Mesothelial cell of epicardium (in vitro differentiated cells): ENCODE measurements at places on chromosomes 3 and 15. TPM values are rescaled to one million over a fixed set of nuclear protein-coding genes. Genes with fewer than 3 reads are reported as not detected.

ARGFX gene
- not detected in 3 replicates for total RNA-seq

CX3CR1 gene
- total RNA-seq, result 0.20 to 0.51 TPM (median 0.22 TPM) in 3 replicates

DNA sequence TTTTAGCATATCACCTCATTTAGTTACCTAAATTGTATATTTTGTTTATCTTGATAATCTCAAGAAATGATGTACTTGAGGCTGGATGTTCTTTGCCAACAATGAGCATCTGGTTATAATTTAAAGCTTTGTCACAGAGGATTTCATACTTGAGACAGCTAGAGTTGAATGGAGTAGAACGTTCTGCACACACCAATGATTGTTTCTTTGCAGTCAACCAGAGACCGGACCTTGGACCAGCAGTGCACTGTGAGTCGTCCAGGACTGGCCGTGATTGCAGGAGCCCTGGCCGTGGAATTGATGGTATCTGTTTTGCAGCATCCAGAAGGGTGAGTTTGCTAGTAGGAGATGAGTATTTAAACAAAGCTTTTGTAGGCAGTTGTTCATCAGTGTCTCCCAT is 90.4 kb downstream of the ATG7 start:
- no peak overlapping the region for H3K4me3 ChIP-seq
- H3K4me1 ChIP-seq, result peaks cover 16% of the 10 kb centered on the region
- H3K27ac ChIP-seq, result no peak overlapping the region
- peaks cover 31% of the 10 kb centered on the region for H3K36me3 ChIP-seq
- no peak for DNase-seq
- no peaks in the 10 kb centered on the region for H3K27me3 ChIP-seq

DNA sequence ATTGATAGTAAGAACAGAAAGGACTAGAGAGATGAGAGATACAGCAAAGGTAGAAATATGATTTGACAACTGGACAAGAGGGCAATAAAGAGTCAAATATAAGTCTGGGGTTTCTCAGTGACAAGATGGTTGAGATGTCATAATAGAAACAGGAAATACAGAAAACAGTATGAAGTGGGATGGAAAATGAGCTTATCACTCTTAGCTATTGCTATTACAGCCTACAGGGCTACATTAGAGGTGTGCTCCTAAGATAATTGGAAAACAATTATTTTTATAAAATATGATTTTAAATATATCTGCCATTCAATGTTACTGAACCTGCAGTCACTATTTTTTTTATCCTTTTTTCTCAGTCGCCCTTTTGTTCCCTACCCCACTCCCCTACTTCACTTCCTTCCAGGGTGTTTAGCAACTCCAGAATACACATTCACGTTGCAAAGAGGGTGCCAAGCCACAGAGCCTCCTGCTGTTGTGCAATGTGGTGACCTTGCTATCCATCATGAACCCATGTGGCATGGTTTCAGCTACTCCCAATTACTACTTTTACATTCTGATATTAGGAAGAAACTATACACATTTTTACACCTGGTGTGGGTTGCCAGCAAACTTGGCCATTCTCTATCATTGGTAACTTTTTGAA is 6.0 kb downstream of the NRG4 start:
- H3K4me3 ChIP-seq, result no peak overlapping the region
- H3K36me3 ChIP-seq, result peaks cover 22% of the 10 kb centered on the region
- H3K27me3 ChIP-seq, result no peaks in the 10 kb centered on the region
- DNase-seq, result no peak
- peaks cover 11% of the 10 kb centered on the region for H3K4me1 ChIP-seq

- peaks cover 12% of the 10 kb centered on the region for H3K36me3 ChIP-seq
- no peak overlapping the region for H3K4me3 ChIP-seq
- H3K27ac ChIP-seq, result no peak overlapping the region
- peaks cover 3% of the 10 kb centered on the region for H3K4me1 ChIP-seq
- H3K27me3 ChIP-seq, result no peaks in the 10 kb centered on the region
Measured at GRCh38 chr3:175737646-175738572, 878.8 kb downstream of the NAALADL2 start.

CCDC54 gene
- not detected in 3 replicates for total RNA-seq

DNA sequence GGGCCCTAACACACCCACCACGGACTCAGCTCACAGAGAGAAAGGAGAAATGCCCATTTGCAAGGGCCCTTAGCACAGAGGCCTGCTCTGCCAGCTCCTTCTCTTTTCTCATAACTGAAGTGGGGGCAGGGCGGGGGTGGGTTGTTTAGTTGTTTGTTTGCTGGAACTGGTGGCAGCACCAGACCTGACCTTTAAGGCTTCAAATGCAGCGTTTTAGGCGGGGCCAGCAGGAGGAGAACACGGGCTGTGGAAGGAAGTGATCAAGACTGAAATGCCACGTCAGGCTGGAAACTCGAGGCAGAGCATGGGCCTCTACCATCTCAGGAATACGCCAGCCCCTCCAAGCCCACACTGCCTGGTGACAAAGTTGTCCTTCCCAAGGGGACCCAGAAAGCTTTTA is 9.3 kb downstream of the CACNA2D2 start:
- peaks cover 9% of the 10 kb centered on the region for H3K27me3 ChIP-seq
- H3K4me1 ChIP-seq, result peaks cover 3% of the 10 kb centered on the region
- no peaks in the 10 kb centered on the region for H3K36me3 ChIP-seq
- no peak overlapping the region for H3K27ac ChIP-seq
- no peak overlapping the region for H3K4me3 ChIP-seq
- no peak for DNase-seq

DNA sequence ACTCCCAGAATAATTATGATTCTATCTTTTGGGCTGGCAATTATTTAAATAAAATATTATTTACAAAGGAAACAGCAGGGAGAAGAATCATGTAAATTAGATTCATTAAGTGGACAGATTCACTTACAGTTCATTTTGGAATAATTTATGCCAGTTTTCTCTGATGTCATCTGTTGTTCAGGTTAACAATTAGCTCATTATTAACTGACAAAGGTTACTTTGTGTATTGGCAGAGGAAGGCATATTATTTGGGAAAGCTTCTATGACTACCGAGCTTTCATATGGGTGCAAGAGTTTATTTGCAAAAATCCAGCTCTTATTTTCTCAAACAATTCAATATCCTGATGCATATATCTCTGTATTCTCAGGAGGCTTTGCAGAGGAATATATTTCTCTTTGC is 224.4 kb downstream of the CHST2 start:
- peaks cover 7% of the 10 kb centered on the region for H3K4me1 ChIP-seq
- H3K4me3 ChIP-seq, result no peak overlapping the region
- peaks cover 5% of the 10 kb centered on the region for H3K27me3 ChIP-seq
- no peak overlapping the region for H3K27ac ChIP-seq
- DNase-seq, result no peak

DNA sequence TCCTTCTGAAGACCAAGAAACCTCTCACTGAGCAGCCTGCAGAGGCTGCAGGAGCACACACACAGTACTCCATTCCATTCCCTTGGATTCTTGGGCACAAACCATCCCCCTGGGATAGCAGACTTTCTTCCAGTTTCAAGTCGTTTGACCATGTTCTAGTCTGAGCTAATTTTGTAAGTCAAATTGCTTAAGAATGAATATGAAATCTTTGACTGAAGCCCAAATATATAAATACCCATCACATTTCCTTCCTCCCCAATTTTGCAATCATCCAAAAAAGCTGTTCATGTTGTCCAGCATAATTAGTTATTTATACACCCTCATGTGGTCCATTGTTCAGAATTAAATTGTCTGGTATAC is 231.2 kb upstream of the TPRG1 start:
- H3K4me3 ChIP-seq, result no peak overlapping the region
- H3K4me1 ChIP-seq, result peaks cover 9% of the 10 kb centered on the region
- H3K27ac ChIP-seq, result no peak overlapping the region

LDHAL6B gene
- total RNA-seq, result not detected in 3 replicates

PAQR5 gene
- 0.59 to 1.2 TPM (median 0.89 TPM) in 3 replicates for total RNA-seq

STXBP5L gene
- total RNA-seq, result 1.7 to 2.5 TPM (median 1.7 TPM) in 3 replicates

DNA sequence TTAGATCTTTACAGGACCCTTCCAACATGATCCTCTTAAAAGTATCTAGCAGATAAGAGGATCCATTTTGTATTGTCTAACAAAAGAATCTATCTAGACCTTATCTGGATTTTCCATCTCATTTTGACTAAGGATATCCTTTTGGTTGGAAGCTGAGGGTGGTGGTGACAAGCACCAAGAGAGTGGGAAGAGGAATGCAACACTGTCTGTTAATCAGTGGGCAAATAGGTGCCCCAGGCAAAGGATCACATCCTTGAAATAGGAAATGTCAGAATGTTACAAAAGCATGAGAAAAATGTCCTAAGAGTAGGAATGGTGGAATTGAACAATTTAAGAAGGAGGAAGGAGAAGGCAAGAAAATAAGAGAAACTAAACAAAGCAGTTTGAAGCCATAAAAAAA is 420.7 kb upstream of the CNTN3 start:
- H3K27me3 ChIP-seq, result peaks cover 5% of the 10 kb centered on the region
- H3K36me3 ChIP-seq, result no peaks in the 10 kb centered on the region
- no peak for DNase-seq
- H3K4me3 ChIP-seq, result no peak overlapping the region

DNA sequence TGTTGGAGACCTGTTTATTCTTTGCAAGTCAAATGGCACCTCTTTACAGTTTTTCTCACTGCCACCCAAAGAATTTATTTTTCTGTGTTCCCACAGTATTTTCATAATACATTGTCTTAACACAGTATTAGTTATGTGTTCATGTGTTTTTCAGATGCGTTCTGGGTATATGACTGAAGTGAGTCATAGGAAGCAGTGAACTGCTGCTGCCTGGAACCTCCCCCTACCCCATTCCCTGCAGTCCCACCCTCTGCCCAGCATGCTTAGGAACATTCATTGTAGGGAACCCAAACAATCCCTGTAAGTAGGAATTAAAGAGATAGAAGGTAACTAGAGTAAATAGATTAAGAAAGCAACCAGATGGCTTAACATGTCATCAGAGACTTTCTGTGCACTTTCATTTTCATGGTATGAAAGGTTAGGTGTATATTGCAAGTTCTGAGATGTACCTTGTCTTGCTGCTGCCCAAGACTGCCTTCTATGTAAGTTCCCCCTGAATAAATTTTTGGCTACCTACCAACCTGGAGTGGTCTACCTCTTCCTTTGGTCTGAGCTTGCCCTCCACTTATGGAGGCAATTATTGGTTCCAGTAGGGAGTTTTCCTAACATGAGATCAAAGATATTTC is 21.9 kb upstream of the SQOR start:
- no peak overlapping the region for H3K27ac ChIP-seq
- no peaks in the 10 kb centered on the region for H3K4me1 ChIP-seq
- no peaks in the 10 kb centered on the region for H3K36me3 ChIP-seq
- DNase-seq, result no peak
- no peak overlapping the region for H3K4me3 ChIP-seq

NUSAP1 gene
- 45.4 to 52.5 TPM (median 46.1 TPM) in 3 replicates for total RNA-seq

DNA sequence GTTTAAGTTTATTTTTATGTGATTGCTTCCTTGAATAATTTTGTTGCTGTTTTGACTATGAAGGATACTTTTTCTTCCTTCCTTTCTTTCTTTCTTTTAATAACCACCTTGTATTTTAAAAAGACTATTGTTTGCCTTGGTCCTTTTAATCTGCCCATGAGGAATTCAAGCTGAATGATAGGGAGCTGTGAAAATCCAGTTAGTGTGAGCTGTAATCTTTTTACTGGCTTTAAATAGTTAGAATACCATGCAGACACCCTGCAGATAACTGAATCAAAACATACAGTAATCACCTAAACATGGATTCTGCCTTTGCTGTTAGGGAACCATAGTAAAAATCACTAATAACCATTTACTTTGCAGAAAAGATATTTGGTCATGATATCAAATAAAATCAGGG is 110.7 kb downstream of the RSRC1 start:
- H3K4me1 ChIP-seq, result peaks cover 2% of the 10 kb centered on the region
- no peak for DNase-seq
- H3K36me3 ChIP-seq, result no peaks in the 10 kb centered on the region
- H3K4me3 ChIP-seq, result no peak overlapping the region
- no peaks in the 10 kb centered on the region for H3K27me3 ChIP-seq
- H3K27ac ChIP-seq, result no peak overlapping the region

DNA sequence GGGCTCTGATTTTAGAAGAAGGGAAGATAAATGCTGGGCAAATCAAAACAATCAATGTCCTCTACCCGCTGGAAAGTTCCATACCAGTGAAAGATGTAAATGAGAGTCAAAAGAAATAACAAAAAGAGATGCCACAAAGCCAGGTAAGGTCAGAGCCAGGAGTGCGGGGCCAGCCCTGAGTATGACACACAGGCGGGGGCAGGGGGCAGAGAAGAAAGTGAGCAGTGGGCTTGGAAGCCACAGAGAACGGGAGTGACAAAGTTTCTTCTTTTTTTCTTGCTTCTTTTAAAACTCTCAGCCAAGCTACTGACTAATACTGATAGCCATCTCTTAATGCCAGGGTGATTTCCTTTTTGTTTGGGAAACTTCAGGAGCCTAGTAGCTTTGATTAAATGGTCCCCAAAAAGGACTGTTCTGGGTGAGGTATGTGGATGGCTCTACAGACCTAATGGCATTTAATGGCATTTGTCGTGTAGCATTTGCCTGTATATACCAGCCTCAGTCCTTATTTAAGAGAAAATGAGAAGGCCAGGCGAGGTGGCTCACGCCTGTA is 23.1 kb upstream of the TSEN2 start:
- H3K36me3 ChIP-seq, result no peaks in the 10 kb centered on the region
- DNase-seq, result no peak
- H3K27me3 ChIP-seq, result no peaks in the 10 kb centered on the region
- no peak overlapping the region for H3K4me3 ChIP-seq

DNA sequence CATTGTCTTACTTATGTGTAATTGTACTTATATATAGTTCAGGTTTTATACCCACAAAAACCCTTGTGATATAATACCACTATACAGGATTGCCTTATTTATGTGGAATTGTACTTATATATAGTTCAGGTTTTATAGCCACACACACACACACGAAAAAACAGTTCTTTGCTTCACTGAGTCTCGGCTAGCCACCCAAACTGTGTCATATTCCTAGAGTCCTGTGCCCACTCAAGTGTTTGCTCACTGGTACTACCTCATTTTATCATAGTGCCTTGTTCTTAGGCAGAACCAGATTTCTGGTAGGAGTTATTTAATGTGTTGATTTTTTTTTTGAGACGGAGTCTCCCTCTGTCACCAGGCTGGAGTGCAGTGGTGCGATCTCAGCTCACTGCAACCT is 12.5 kb downstream of the RASA2 start:
- H3K27me3 ChIP-seq, result no peaks in the 10 kb centered on the region
- no peaks in the 10 kb centered on the region for H3K4me1 ChIP-seq
- H3K27ac ChIP-seq, result no peak overlapping the region

GRCh38 chr3:80010021-80010571 is 242.3 kb upstream of the ROBO1 start:
- H3K36me3 ChIP-seq, result no peaks in the 10 kb centered on the region
- H3K4me3 ChIP-seq, result no peak overlapping the region
- H3K4me1 ChIP-seq, result peaks cover 9% of the 10 kb centered on the region

GRCh38 chr3:185677146-185677829 is 91.2 kb downstream of the SENP2 start:
- H3K27me3 ChIP-seq, result no peaks in the 10 kb centered on the region
- no peaks in the 10 kb centered on the region for H3K4me1 ChIP-seq
- H3K27ac ChIP-seq, result no peak overlapping the region
- H3K36me3 ChIP-seq, result peaks cover 70% of the 10 kb centered on the region

FGF7 gene
- total RNA-seq, result 5.7 to 8.7 TPM (median 7.9 TPM) in 3 replicates

- H3K4me1 ChIP-seq, result peaks cover 12% of the 10 kb centered on the region
- H3K27ac ChIP-seq, result no peak overlapping the region
- no peak overlapping the region for H3K4me3 ChIP-seq
Measured at GRCh38 chr3:114847564-114847963, 299.5 kb downstream of the ZBTB20 start.
